ENCODE measurements at places on chromosomes 11 and 22. TPM values are rescaled to one million over a fixed set of nuclear protein-coding genes. Genes with fewer than 3 reads are reported as not detected.

DNA sequence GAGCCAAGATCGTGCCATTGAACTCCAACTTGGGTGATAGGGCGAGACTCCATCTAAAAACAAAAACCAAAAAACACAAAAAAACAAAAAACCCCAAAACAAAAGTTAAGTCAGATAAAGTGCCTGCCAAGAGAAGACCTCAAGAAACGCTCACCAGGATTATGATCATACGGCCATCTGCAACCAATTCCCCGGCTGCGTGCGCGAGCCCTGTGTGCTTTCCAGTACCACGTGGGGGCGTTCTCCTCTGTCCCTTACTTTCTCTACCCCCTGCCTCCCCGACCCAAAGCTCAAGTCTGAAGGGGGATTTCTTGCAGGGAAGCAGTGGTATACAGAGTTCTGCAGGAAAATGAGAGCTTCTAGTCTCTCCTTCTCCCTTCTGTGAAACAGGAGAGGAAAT is 10.5 kb upstream of the RPS19BP1 start:
- DNase-seq, result no peak

GRCh38 chr11:119375337-119376196 is 5.9 kb downstream of the USP2 start:
- DNase-seq, result no peak

NPTXR gene
- total RNA-seq, result 32.6 TPM

GRCh38 chr11:123783536-123783935 is 22.6 kb downstream of the OR6M1 start:
- no peak for DNase-seq

GRCh38 chr22:29113319-29113718 is 40.5 kb downstream of the KREMEN1 start:
- no peak for DNase-seq

AP5B1 gene
- 35.0 TPM for total RNA-seq

MRE11 gene
- 35.0 TPM for total RNA-seq

DNA sequence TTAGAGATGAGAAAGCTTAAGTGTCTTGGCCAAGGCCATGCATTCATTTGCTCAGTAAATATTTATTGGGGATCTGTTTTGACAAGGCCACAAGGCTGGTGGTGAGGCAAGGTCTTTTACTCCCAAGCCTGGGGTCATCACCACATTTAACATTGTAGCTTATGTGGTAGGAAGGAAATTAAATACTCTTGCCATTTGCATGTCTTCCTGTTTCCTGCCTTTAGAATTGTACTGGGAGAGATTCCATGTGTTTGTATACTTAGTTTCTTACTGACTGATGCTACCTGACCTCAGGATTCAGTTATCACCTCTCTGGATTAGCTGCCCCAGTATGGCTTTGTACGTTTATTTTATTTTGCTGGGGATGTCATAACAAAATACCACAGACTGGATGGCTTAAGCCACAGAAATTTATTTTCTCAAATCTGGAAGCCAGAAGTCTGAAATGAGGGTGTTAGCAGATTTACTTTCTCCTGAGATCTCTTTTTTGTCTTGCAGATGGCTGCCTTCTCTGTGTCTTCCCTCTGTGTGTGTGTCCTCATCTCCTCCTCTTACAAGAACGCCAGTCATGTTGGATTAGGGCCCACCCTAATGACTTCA is 44.8 kb downstream of the SPECC1L start:
- DNase-seq, result no peak

GRCh38 chr11:44033411-44033850 is 14.3 kb upstream of the ACCSL start:
- no peak for DNase-seq

DNA sequence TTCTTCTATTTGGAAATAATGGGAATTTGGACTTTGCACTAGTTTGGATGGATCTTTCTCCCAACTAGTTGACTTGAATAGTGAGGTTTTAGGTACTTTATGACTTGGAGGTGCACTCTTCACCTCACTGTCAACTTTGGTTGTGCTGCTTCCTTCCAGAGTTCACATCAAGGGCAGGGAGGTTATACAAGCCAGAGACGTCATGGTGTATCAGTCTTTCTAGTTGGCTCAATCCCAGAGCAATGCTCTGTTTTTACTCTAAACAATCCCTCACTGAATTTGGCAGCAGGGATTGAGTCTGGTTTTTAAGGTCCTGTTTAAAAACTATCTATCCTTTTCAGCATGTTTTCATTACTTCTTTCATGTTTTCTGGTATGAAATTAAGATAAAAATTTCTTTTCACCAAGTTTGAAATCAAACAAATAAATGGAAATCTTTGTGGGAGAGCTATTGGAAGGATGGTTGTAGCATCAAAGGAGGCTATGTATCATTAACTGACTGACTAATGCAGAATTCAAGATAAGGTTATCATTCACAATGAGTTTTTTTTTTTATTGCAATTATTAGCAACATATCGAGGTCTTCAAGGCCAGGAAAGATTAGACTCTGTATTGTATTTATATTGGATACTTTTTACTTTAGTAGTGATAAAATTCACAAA is 28.0 kb upstream of the ZBED5 start:
- DNase-seq, result no peak

TRPC6 gene
- total RNA-seq, result not detected

GRCh38 chr11:94558468-94558867 is 8.7 kb upstream of the PIWIL4 start:
- no peak for DNase-seq

DNA sequence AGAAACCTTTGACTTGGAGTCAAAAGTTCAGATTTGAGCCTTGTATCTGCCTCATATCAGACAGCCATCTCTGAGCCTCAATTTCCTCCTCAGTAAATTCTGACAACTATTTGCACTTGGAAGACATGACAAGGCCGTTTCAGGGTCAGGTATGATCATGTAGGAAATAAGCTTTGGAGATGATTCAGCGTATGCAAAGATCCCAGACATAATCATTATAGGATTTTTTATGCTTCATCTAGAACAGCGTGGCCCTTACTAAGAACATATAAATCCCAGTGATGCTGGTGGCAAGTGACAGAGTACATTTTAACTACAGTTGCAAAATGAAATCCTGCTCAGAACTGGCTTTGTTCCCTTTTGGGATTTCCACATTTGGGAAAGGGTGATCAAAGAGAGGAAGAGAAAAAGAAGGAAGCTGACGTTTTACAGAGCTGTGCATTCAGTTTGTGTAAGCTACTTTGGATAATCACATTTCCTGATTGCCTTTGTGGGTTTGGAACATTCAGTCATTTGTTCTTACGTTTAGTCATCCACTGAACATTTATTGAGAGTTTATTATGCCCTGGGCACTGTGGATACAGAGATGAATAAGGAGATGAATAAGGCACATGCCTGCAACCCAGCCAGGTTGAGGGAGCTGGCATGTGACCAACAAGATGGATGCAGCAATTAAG is 81.9 kb upstream of the HEPHL1 start:
- DNase-seq, result no peak

DNA sequence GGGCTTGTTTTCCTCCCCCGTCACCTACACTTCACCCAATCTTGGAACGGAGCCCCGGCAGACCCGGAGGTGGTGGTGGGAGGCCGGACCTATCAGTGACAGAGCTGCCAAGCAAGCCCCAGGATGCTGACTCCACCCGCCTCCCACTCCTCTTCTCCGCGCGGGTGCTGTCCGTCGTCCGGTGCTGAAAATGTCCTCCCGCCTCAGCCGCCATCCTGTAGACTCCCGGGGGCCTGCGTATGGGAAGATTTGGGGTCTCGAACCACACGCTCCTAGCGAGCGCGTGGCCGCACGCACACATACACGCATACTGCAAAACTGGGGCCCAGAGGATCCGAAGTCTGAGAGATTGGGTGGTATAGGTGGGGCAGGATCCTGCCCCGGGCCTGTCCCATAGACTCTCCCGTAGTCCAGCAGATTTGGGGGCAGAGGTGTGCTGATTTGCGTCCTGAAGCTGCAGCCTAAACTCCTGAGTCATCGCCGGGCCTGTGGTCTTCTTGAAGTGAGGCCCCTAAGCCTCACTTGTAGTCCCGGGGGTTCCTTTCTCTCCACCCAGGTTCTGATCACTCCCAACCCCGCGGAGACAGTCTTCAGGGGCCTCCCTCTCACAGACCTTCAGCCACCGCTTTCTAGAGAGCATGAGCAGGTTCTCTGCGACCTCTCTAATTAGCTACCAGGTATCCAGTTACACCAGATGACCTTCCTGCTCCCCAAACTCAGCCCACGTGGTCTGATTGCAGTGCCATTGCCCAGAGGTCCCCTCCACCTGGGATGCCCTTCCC is 796 bp upstream of the YIF1A start:
- DNase-seq, result peak; percentile 24

IGLL1 gene
- total RNA-seq, result not detected

GRCh38 chr11:67644472-67645418 is 5.2 kb upstream of the TBX10 start:
- no peak for DNase-seq

MRPL11 gene
- 158 TPM for total RNA-seq

OR4D5 gene
- not detected for total RNA-seq

DNA sequence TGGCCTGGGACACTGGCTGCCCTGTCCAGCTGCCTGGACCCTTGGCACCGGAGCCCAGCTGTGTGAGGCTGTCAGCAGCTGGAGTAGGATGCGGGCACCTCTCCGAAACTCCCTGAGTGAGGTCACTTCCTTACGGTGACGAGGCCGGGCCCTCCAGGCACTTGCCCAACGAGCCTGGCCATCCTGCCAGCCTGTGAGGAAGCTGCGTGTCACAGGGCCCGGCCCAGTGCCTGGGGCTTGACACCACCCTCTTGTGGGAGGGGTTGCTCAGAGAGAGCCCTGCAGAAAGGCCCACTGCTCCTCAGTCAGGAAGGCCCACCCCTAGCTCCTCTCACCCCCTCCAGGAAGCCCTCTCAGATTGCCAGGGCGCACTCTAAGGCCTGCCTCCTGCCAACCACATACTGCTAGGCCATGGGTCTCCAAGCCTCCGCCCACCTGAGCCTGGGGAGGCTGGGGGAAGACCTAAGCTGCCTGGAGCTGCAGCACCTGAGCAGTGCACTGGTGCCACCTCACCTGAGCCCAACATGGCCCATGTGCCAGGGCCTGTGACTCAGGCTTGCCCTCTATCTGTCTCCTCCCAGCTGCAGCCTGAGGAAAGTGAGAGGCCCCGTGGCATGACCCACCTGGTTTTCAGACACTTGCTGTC is 4.3 kb upstream of the PHLDA2 start:
- peak; percentile 84 for DNase-seq

TRIM51 gene
- not detected for total RNA-seq

DNA sequence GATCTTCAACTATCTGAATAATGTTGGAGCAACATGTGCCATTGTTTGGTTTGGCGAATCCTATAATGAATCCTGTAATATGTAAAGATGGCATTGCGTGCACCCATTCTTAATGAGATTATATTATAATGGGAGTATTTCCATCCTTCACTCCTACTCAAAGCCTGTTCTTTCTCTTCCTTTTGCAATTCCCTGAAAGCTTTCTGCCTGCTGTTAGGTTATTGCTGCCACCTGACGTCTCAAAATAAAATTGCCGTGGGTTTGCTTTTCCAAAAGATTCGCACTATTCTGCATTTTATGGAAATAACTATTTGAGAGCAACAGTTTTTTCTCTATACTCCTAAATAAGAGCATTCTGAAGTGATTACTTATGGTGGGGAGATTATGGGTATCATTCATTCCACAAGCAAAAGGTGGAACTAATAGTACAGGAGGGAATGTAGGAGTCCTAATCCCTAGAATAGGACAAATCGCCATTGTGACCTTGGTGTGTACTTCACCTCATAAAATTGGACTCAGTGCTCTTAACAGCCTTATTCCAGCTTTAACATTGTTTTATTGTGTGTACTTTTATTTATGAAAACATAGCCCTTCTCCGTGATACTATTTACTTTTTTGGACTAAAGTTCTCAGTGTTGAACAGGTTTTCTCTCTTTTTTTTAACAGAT is 69.6 kb upstream of the ALKBH3 start:
- DNase-seq, result no peak

DNA sequence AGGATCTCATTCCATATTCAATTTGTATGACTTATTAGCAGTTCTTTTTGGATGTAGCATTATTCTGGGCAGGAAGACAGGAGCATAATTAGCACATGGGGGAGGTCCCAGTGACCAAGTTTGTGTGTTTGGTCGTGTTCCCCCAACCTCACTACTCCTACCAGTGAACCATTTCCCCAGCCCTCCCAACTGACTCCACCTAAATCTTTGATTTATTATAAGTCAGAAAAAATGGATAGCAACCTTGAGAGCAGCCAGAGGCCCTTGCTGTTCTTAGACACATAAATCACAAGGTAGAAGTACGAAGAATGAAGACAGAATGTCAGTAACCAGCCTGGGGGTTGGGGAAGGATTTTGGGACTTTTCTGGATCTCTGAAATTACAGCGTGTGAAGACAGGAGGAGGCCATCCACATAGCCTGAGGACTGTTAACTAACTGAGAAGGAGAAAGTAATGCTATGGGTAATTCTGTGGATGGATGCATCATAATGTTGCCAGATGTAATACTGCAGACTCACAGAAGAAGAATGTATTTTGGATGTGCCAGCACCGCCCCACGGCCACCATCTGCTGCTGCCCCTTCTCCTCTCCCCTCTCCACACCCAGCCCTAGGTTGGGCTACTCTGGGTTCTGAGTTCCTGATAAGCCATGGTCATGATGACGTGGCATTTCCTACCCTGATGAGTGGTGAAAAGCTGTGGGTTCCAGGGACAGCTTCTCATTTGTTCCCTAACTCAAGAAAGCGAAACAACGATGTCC is 124.3 kb upstream of the TTC12 start:
- no peak for DNase-seq

DNA sequence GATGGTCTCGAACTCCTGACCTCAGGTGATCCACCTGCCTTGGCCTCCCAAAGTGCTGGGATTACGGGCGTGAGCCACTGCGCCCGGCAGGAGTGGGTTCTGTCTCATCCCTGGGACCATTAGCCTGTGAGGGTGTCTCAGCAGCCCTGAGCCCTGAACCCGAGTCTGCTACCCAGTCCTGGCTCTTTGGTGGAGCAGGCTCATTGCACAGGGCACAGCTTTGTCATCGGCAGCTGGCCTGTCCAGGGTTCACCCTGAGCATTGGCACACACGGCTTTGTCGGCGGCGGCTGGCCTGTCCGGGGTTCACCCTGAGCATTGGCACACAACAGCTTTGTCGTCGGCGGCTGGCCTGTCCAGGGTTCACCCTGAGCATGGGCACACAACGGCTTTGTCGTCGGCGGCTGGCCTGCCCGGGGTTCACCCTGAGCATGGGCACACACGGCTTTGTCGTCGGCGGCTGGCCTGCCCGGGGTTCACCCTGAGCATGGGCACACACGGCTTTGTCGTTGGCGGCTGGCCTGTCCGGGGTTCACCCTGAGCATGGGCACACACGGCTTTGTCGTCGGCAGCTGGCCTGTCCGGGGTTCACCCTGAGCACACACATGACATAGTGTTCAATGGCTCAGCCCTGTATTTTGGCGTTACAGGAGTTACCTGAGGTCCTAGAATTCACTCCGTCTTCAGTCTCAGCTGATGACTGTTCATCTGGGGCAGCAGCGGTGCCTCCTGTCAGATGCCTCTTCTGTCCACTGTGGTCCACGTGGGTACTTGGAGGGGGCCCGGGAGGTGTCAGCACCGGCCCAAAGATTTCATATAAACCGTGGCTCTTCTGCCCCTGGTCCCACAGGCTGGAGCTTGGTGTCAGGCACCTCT is 1082.5 kb downstream of the BRD1 start:
- DNase-seq, result no peak

SCGB1D2 gene
- 0.85 TPM for total RNA-seq

LRP4 gene
- 11.7 TPM for total RNA-seq

KCNK7 gene
- total RNA-seq, result 0.69 TPM

All from Panc1 (cell line).